ENCODE measurements at places on chromosomes 5 and 9.

DNA sequence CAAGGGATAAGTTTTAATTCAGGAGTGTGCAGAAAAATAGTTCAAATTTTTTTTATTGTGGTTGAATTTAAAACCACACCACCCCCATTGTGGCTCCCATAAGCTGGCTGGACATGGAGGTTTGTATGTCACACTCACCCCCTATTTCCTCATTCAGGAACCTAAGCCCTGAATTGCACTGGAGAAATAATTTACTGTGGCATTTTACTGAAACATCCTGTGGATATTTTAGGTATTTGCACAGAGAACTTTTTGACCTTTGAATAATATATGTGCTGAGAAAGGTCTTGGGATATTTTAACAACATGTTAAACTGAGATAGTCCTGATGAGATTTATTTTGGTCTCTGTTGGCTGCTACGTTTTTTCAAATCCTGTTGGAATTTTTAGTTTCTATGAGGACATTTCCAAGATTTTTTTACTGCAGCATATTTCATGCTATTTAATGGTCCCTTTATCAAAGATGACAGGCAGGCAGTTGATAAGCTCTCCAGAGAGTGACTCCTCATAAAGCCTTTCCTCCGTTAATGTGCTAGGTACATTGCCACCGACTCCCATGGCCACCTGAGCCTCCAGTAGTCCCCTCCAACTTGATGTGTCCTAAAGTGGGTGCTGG, 51.2 kb upstream of the PALM2AKAP2 start:
- no peak for DNase-seq

DNA sequence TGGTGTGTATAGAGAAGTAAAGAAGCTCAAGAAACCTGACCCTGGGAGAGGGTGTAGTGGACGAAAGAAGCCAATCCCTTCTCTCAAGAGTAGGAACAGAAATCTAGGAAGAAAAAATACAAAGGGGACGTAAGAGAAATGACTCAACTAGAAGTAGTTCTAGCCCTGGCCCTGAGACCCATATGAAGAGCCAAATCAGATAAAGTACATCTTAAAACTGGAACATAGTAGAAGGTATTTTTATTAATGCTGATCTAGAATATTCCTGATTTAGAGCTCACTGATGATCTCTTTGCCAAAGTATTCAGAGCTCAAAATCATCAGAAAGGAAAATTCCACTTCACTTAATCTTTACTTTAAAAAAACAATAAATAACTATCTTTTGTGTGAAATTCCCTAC, 184.8 kb downstream of the MLLT3 start:
- no peak for DNase-seq

- no peak for DNase-seq
These were observed 43.4 kb upstream of the RGS7BP start for GRCh38 chr5:64462391-64462790.

DNA sequence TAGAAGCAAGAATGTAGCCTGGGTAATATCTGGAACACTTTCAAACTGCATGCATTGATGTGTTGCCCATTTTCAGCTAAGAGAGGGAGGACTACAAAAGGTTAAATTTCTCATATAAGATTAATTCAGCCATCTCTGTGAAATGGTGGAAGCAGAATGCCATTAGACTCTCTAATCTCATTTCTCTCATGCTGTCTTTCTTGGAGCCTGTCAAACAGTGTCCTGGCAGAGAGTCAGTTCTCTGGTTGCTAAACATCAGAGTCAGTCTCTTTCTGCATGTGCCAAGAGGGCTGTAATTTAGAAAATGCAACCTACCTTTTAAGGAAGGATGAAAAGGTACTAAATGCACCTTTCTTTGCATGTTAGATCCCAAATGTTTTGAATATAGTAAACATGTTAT, 910 bp upstream of the GARNL3 start:
- DNase-seq = no peak

GRCh38 chr9:133998915-133999595, 6.9 kb upstream of the VAV2 start:
- no peak for DNase-seq

- no peak for DNase-seq
These were observed 65.0 kb downstream of the ST8SIA4 start for GRCh38 chr5:100838048-100838473.

DNA sequence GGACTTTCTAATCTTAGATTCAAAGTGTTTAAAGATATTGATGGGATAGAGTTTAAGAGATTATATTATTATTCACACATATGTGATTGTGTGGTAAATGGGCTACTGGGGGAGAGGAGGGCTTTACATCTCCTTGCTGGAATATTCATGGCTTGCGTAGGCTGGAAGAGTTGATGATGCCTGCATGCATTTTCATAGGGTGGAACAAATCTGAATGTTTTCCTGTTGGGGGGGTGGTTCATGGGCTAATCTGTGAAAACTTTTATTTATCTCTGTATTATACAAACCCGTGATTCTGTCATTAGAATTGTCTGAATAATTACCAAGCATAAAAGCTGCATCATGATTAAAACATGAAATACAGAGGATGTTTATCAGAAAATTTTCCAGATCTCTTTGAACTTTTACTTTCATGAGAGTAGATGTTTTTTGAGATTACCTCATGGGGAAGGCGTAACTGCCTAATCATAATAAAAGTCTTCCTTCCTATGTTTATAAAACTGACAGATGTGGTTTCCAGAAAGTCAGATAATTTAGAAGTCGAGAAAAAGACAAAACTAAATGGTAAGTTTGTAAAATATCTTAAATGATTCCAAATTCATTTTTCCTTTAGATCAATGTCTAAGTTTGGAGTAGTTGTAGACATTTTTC, 1185.4 kb upstream of the SEMA6A start:
- DNase-seq = no peak

DNA sequence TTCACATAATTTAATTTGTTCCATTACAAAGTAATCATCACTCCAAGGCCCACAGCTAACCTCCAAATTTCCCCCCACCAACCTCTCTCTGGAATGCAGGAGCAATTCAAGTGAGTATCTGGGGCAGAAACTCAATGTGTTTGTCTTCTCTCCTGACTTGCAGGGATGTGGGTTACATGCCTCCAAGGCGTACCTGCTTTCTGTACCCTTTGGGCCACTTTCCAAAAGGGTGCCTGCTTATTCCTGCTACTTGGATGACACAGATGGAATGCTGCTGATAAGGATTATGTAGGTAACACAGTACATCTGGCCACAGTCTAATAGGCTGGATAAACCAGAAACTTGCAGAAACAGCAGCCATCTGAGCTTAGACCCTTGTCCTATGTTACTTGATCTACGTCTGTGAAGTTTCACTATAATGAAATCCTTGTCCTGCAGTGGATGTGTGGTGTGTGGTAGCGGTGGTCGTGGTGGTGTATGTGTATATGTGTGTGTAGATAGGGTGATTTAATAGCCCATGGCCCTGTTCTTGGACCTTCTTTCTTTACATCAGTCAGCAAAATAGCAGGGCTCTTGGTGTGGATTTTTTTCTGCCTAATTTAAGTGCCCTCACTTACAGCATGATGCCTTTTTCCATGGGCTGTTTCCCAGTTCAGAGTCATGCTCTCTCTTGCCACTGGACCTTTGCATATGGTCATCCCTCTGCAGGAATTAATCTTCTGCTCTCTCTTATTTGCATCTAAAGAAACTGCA, 175.9 kb downstream of the ZDHHC21 start:
- no peak for DNase-seq

All from activated T-cell treated with anti-CD3 and anti-CD28 coated beads for 4 hours (primary cell).